ENCODE measurements at places on chromosomes 7 and 10.

GRCh38 chr7:141369422-141369821 lies 181.8 kb upstream of the AGK start:
- no peak for DNase-seq

DNA sequence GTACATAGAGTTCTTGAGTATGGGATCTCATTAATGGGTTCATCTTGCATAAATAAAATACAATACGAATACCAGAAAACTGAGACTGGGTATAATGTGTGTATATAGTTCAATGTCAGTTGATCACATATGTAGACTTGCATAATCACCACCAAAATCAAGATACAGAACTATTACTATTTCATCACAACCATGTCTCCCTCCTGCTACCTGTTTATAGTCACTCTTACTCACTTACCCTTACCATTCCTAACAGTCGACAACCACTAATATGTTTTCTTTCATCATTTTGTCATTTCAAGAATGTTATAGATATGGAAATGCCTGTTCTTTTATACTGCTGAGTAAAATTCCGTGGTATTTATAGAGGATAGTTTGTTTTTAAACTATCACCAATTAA lies 416.1 kb upstream of the CNTNAP2 start:
- DNase-seq: no peak

GRCh38 chr10:132796846-132797245 lies 10.9 kb upstream of the NKX6-2 start:
- no peak for DNase-seq

- no peak for DNase-seq
Observed at GRCh38 chr10:127197154-127197432, 702 bp upstream of the INSYN2A start.

GRCh38 chr7:37255327-37255944 lies 193.2 kb downstream of the ELMO1 start:
- DNase-seq: no peak

DNA sequence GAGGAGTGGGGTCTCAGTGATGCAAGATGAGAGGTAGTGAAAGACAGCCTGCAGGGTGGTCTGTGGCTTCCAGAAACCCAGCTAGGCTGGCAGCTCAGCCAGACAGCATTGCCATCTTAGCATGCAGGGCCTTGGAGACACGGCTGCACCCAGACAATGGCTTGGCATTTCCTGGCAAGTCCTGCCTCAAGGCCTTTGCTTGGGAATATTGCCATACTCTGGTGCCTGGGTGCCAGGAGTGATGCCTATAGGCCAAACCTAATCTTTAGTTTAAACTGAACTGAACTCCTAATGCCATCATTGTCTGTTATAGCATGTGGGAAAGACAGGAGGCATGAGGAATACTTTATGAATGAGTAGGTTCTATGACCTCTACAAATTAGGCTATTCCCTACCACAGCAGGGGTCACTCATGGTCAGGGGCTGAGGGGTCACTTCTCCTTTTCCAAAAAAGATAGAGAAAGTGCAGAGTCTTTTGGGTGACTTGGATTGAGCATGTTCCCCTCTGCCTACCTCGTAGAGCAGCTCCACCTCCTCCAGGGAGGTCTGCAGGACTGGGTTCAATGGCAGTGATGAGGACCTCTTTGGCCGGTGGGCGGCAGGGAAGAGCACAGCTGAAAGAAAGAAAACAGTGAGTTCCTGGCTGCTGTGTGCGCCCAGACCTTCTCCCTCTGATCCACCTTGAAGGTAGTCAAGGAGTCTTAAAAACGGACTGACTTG lies 8.8 kb upstream of the SLC13A4 start:
- no peak for DNase-seq

GRCh38 chr10:124515244-124515970 lies 53.8 kb downstream of the LHPP start:
- no peak for DNase-seq

DNA sequence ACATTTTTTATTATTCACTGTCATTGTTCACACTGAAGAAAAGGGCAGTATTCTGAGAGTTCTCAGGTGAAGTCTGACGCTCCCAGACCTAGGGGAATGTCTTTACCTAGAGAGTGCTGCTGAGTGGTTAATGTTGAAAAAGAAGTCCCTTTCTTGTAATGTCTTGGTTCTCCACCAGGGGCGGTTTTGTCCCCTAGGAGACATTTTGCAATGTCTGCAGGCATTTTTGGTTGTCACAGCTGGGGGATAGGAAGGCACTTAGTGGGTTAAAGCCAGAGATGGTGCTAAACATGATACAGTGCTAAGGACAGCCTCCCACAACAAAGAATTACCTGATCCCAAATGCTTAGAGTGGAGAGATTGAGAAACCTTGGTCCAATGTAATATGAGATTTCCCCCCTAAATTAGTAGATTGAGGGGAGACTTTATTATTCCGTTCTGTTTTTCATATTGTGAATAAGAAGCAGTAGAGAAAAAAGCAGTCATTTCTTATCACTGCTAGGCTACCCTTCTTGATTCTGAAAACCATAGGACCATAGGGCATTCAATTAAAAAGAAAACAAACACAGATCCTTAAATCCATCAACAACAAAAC lies 13.1 kb downstream of the UMAD1 start:
- DNase-seq: peak; percentile 7

GRCh38 chr7:140390034-140390433 lies 8.3 kb downstream of the SLC37A3 start:
- DNase-seq: no peak

DNA sequence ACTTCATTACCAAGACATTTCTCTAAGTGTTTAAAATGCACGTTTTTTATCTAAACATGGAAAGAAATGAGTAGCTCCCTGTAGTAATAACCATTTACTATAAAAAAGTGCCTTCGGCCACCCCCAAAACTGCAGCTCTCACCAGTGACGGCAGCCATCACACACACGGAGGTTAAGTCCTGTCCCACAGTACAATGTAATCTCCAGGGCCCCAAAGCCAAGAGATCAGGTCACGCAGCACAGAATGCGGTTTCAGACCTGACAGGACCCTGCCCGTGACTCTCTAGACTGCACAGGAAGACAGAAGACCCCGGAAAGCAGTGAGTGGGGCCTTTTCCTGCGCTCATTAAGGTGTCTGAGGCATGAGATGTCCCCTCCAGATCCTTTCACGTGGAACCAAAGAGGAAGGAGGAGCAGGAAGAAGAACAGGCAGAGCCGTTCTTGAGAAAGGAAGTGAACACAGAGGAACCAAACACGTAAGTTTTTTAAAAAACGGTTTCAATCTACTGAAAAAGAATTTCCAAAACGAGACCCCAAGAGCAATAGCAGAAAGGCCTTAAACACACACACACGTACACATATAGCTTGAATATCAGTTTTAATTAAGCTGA lies 125.7 kb downstream of the ZMYND11 start:
- no peak for DNase-seq

DNA sequence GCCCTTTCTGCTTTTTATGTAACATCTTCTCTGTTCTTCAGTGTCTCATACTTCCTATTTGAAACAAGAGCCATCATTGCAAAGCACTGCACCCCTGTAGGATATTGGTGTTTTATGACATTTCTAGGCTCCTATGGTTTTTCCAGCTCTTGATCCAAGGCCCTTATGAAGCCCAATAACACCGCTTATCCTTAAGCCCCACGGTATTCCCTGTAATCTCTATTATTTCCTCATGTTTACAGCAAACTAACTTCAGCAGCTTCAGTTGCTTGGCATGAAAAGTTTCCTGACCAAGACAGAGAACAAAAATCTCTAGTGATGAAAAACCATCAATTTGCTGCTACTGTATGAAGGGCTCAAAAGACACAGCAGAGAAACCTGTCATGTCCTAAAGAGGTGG lies 34.1 kb upstream of the TES start:
- DNase-seq: no peak

- DNase-seq: no peak
Observed at GRCh38 chr10:96371356-96371755, 12.6 kb upstream of the OPALIN start.

- DNase-seq: peak; percentile 69
Observed at GRCh38 chr7:146116521-146117222, at the start of gene CNTNAP2. Gene CNTNAP2 (plus strand): TSS chr7:146116801. CDS start chr7:146116877, 76 bp downstream.

GRCh38 chr10:106534441-106534840 lies 630.1 kb downstream of the SORCS1 start:
- DNase-seq: no peak

GRCh38 chr10:8171008-8171407 lies 116.5 kb downstream of the GATA3 start:
- no peak for DNase-seq

- DNase-seq: peak; percentile 52
Observed at GRCh38 chr7:151012911-151013347, 11.4 kb downstream of the ATG9B start.

- peak; percentile 88 for DNase-seq
Observed at GRCh38 chr7:36227223-36227622, 74.2 kb downstream of the EEPD1 start.

DNA sequence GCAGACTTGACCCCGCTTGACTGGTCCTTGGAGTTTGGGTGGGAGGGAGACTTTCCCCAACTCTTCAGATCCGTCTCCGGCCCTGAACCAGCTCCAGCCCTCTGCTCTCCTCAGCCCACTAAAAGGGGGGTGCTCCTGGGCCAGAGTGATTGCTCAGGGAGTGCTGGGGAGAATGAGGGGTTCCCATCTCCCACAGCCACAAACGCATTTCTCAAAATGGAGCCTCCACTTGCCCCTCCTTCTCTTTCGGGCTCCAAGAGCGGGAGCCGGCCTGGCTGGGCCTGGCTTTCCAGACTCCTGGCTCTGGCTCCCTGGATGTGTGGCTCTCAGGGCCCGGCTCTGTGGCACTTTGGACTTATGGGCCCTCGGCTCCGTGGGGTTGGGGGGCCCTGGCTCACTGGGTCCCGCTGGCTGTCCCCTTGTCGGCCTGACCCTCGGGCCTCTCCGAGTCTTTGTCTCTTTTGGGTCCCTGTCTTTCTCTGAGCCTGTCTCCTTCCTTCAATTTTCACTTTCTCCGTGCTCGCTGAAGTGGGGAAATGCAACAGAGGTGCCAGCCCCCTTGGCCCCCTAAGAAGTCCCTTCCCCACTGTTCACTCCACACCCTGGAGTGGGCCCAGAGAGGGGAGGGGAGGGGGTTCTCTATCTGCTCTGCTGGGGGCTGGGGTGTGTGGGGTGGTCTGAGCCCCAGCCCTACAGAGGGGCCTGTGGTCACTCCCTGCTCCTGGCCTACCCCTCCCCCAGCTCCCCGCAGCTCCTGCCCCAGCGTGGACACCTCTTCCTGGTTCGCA lies 713 bp downstream of the LZTS2 start:
- DNase-seq: no peak

DNA sequence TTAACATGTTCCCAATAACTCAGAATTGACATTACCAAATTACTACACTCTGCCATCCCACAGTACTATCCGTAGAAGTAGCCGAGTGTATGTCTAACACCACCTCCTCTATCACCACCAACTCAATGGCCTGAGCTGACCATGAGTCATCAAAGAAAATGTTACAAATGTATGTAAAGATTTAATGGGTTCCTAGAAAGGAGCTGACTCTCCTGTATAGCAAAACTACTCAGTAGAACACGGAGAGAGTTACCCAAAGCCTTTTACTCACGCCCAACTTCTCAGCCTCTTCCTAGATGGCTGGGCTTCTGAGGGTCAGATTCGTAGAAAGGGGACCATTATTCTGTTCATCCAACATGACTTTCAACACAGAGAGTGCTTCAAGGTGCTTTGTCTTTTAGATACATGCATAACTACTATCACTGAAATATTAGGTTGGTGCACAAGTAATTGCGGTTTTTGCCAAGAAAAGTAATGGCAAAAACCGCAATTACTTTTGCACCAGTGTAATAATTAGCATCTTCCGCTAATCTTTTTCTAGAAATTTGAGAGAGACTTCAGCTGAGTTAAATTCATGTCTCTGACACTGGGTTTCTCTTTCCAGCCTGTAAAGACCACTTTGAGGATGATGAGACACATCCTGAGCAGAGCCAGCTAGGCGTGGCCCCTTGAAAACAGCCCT lies 24.0 kb upstream of the NANOS1 start:
- DNase-seq: peak; percentile 43

DNA sequence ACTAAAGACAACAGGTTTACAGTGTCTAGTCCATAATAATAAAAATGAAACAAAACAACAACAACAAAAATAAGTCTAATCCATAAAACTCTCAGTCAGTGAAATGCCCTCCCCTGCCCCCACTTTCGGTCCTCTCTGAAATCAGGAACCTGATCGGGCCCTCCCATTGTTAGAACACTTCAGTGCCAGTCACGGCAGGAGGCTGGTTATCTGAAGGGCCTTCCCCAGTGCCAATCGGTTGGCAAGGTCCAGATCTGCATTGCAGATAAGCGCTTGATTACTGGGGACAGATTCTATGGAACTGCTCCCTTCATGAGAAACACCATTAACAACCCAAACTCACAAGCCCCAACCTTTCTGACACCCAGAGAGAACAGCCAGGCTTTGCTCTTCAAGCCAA lies 72.2 kb upstream of the EEPD1 start:
- no peak for DNase-seq

- DNase-seq: no peak
Observed at GRCh38 chr10:125299461-125299860, 139.1 kb upstream of the CTBP2 start.

- no peak for DNase-seq
Observed at GRCh38 chr7:18573410-18574234, 78.1 kb downstream of the HDAC9 start.

DNA sequence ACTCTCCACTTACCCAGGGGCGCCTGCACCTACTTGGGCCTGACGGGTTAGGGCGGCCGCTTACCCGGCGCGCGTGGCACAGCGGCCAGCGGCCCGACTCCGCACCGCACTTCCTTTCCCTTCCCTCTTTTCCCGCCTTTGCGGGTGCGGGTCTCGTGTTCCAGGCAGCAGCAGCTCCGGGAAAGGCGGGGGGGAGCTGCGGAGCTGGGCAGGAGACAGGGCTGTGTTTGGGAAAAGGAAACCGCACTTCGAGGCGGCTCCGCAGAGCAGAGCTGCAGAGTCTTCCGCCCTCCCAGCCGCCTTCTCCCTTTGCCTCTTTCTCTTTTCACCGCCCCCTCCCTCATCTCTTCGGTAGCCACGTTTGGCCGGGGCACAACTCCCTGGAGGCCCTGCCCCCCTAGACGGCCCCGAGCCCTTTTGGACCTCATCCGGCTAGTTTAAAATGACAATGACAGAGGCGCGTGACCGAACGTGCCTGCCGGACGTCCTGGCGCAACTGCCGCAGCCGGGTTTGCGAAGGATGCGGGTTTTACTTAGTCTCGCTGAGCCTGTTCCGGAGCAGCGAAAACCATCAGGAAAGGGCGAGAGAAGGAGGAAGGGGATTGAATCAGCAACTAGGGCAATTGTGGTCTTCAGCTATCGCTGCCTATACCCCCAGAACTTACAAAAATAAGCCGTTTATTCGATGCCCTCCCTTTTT lies 7.9 kb upstream of the PAX2 start:
- no peak for DNase-seq
